ENCODE measurements at places on chromosomes 2 and 18.

GRCh38 chr2:121638333-121638732 is 10.9 kb downstream of the CLASP1 start:
- no peak for ATAC-seq

DNA sequence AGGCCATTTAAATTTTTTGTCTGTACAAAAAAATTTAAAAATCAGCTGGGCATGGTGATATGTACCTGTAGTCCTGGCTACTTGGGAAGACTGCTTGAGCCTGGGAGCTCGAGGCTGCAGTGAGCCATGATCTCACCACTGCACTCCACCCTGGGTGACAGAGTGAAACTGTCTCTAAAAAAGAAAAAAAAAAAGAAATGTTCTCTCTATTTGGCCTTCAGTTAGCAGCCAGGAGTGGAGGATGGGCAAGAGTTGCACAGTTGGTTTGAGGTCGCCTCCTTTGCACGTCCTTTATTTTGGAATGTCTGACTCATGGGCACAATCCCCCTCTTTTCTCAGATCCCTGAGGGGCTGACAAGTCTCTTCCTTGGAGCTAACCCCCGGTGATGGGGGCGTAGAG is 26.3 kb downstream of the ITM2C start:
- peak; percentile 36 for ATAC-seq

DNA sequence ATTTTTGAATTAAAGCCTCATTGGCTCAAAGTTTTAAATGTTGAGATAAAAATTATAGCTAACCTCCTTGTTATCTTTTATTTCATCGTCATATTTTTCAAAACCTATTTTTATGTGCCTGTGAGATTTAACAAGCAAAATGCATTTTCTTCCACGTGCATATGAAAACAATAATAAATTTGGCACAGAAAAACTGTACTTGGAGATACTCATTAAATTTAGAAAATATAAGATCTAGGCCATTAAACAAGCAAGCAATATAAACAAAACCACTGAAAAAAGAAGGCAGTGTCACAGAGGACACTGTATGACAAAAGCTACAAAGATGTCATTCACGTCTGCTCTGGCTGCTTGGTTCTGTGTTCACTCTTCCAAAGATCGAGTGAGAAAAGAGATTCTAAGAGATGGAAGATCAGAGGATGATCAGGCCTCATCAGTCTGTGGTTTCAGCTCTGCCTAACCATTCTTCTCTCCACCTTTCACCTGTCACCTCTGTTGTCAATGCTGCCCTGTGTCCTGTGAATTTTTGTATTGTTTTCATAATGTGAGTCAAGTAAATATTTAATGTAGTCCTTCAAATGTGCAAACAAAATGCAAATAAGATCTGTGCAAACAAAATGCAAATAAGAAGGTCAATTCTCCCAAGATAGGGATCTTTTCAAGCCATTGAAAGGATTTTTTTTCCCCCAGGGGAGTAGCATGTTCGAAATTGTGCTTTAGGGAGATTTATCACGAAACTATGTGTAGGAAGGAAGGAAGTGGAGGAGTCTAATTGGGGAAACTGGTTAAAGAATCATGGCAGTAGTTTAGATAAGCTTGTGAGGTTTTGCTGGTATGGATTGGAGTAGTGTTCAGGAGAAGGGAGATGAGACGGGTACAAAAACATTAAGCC is 138.7 kb upstream of the RBMS1 start:
- no peak for ATAC-seq

GRCh38 chr18:34738175-34738894 is 28.2 kb downstream of the DTNA start:
- ATAC-seq: peak; percentile 95

- ATAC-seq: no peak
Observed at GRCh38 chr2:161136696-161137324, 23.4 kb upstream of the TANK start.

- peak; percentile 56 for ATAC-seq
Observed at GRCh38 chr18:11046140-11046539, 103.2 kb downstream of the PIEZO2 start.

DNA sequence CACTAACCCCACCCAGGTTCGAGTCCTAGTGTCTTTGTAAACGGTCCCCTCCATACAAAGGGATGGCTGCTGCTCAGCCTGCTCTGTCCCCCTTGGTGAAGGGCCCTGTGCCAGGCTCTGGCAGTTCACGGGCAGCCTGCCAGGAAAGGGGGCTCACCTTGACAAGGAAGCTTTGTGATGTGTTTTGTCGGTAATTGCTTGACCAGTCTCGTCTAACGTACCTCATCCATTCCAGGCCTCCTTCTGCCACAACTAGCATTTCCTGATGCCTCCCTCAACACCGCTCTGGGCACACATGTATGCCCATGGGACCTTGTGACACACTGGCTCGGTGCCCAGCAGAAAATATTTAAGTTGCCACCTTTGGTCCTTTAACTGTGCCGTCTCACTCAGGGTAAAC is 171.9 kb downstream of the KLHL29 start:
- ATAC-seq: no peak

- peak; percentile 93 for ATAC-seq
Observed at GRCh38 chr18:39524370-39524769, 1958.8 kb upstream of the CELF4 start.

GRCh38 chr2:118657466-118657865 is 190.0 kb downstream of the EN1 start:
- peak; percentile 20 for ATAC-seq

DNA sequence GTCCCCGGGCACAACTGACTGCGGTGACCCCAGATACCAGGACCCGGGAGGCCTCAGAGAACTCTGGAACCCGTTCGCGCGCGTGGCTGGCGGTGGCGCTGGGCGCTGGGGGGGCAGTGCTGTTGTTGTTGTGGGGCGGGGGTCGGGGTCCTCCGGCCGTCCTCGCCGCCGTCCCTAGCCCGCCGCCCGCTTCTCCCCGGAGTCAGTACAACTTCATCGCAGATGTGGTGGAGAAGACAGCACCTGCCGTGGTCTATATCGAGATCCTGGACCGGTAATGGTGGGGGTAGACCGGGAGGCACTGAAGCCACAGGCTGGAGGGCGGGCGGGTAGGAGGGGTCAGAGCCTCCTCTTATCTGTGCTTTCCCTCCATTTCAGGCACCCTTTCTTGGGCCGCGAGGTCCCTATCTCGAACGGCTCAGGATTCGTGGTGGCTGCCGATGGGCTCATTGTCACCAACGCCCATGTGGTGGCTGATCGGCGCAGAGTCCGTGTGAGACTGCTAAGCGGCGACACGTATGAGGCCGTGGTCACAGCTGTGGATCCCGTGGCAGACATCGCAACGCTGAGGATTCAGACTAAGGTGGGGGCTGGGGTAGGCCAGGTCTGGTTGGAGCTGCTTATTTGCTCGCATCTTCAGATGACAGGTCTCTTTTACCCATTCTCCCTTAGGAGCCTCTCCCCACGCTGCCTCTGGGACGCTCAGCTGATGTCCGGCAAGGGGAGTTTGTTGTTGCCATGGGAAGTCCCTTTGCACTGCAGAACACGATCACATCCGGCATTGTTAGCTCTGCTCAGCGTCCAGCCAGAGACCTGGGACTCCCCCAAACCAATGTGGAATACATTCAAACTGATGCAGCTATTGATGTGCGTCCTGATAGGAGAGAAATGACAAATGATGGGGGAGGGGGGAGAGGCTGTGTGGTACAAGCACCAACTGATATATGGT is 780 bp downstream of the HTRA2 start:
- ATAC-seq: peak; percentile 21

- no peak for ATAC-seq
Observed at GRCh38 chr2:225196579-225196978, 154.3 kb upstream of the DOCK10 start.

All from motor neuron (in vitro differentiated cells).